ENCODE measurements at places on chromosomes 11 and 22.

DNA sequence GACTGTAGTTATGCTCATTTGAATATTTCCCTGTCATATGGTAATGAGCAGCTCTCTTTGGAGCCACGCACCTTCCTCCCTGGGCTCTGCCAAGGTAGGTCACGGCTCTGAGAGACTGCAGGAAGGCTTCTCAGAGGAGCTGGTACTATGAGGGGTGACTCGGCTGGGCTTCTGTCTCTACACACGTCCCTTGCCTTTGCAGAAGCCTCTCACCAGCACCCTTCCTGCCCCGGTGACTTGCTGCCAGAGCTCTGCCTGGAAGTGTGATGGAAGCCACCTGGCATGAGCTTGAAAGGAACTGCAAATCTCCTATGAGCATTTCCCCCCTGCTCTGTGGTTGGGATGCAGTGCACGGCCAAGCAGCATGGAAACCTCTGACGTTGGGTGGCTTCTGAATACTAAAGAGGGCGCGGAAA is 74.2 kb downstream of the KIRREL3 start:
- no peak for DNase-seq

- no peak for DNase-seq
Measured at GRCh38 chr22:36923131-36923788, 9.8 kb downstream of the CSF2RB start.

GRCh38 chr11:78313181-78313795 is 104.3 kb downstream of the GAB2 start:
- DNase-seq, result no peak

DNA sequence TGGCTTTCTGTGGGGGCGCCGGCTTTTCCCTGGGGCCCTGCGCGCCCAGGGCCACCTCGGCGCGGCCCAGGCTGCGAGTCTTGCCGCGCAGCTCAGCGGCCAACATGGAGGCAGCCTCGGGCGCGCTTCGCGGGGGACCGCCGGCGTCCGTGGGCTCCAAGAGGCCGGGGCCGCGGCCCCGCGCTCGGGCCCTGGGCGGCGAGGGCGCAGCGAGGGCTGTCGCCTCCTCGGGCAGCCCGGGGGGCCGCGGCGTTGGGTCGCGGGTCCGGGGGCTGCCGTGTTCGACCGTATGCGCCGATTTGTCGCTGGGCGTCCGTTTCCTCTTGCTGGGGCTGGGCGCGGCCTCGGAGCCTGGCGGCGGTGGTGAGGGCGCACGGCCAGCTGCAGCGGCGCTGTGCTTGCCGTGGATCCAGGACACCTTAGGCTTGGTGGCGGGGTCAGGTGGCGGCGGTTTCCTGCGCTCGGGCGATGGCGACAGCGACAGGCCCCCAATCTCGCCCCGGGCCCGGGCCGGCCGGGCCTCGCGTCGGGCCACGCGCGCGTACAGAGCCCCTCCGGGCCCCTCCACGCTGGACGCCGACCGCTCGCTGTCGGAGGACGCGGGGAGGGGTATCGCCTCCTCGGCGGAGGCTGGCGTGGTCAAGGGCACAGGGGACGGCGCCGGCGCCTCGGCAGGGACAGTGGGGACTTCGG is 11.9 kb downstream of the SCARF2 start:
- no peak for DNase-seq

DNA sequence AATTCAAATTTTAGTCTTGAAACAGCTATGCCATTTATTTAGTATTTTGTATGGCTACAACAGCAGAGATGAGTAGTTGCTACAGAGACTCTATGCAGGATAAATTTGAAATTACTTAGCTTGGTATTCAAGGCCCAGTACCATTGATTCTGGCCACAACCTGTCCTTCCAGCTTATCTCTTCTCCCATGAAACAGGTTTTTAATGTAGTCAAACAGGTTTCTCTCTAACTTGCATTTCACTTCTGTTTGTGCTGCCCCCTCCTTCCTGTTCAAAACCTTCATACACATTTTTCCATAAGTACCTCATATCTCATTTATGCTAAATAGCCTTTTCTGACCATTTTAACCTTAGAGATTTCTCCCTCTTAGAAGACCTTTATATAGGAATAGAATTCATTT is 3.3 kb downstream of the USP47 start:
- DNase-seq, result no peak

GRCh38 chr11:113730887-113731726 is 25.0 kb upstream of the TMPRSS5 start:
- DNase-seq, result no peak

DNA sequence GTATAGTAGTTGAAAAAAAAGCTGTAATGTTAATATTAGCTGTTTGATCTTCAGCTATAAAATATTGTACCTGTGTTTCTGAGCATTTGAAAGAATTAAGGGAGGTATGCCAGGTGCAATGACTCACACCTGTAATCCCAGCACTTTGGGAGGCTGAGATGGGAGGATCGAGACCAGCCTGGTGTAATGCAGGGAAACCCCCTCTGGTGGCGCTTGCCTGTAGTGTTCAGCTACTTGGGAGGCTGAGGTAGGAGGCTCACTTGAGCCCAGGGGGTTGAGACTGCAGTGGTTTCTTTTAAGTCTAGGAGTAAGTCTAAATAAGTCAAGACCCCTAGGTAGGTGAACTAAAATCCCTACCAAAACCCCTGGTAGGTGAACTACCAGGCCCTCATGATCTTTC is 37.1 kb downstream of the TAF1D start:
- no peak for DNase-seq

DNA sequence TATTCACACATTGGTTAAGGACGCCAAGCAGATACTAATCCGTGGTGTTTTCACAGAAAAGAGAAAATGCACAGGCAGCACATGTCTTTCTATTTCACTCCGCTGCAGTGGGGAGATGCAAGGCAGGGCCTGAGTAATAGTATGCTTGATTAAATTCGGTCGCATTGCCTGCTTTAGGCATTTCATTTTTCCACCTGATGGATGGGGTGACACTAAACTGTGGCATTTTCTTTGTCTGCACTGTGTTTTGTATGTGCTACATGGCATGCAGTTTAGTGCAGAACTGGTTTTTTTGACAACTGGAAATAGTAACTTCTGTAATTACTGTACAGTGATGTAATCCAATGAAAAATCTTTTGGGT is 94.9 kb downstream of the SLC17A6 start:
- no peak for DNase-seq

DNA sequence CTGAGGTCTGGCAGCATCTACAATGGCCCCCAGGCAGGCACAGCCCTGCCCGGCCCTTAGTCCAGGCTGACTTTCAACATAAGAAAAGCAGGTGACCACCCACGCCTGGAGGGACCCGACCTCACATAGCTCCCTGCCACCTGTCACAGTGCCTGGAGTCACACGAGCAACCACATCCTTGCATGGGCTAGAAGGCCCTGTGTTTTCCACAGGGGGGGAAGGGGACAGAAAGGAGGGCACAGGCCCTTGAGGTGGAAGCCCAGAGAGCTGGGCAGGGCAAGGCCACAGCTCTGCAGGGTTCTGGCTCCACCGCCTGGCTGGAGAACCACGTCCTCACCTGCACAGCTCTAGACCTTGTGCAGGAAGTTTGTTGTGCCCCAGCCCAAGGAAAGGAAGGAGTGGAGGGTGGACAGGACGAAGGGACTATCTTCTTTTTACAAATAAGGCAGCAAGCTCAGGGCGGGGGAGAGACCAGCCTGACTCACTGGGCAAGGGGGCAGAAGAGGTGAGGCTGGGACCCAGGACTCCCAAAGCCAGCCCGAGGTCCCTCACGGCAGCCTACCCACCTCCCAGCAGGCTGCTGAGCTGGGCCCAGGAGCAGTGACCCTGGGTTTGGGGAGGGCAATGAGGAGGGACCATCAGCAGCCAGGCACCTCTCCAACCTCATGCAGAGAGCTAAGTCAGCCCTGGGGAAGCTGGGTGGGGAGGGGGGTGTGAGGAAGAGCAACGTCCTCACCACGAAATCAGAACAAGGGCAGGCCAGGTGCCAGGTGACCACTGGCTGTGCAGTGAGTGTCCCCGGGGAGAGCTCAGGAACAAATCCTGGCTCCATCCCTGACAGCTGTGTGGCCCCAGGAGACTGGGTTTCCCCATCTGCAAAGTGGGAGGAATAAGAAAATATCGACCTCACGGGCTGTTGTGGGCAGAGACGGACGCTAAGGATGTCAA is 4.3 kb downstream of the C1QTNF6 start:
- no peak for DNase-seq

GRCh38 chr11:92225568-92226330 is 1.1 kb downstream of the FAT3 start:
- no peak for DNase-seq

DNA sequence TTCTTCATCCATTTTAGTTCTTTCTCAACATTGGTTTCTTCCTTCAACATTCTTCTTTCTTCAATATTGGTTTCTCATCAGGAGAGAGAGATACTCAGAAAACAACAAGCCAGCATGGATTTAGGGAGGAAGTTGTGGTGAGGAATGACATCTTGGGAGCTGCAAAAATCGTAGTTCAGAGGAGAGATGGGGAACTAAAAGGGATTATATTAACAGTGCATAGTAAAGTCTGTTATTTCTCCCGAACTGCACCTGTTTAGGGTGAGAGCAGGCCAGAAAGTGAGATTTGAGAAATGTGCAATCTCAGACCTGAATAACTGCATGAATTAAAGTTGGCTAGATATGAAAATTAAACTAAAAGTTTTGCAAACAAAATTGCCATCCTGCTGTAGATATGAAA is 94.5 kb downstream of the CASP12 start:
- no peak for DNase-seq

DNA sequence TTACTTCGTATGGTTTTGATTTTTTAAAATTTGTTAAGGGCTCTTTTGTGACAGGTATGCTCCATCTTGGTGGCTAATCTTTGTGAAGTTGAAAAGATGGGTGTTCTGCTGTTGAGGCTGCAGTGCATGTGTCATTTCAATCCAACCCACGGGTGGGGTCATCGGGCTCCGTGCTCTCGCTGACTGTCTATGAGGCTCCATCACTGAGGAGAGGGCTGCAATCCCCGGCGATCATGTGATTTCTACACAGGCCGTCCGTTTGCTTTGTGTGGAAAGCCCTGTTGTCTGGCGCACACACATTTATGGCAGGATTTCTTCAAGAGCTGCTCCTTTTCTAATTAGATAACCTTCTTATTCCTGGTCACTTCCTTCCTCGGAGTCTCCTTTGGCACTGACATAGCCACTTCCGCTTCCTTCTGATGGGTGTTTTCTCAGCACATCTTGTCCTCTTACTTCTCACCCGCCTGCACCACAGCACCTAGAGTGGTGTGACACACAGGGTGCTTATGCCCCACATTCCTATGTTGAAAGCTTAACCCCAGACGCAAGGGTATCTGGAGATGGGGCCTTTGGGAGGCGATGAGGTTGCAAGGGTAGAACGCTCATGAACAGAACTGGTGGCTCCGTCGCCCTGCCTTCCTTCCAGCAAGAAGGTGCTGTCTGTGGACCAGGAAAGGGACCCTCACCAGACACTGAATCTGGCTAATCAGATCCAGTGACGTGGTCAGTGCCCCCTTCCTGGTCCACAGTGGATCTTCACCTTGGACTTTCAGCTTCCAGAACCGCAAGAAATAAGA is 9.4 kb downstream of the MOB2 start:
- no peak for DNase-seq

DNA sequence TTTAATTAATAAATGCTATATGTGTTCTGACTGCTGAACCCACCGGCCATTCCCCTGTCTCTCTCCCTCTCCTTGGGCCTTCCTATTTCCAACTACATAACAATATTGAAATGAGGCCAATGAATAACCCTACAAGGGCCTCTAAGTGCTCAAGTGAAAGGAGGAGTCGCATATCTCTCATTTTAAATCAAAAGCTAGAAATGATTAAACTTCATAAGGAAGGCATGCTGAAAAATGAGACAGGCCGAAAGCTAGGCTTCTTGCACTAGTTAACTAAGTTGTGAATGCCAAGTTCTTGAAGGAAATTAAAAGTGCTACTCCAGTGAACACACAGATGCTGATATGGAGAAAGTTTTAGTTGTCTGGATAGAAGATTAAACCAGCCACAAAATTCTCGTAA is 109.2 kb downstream of the TSPAN18 start:
- no peak for DNase-seq

DNA sequence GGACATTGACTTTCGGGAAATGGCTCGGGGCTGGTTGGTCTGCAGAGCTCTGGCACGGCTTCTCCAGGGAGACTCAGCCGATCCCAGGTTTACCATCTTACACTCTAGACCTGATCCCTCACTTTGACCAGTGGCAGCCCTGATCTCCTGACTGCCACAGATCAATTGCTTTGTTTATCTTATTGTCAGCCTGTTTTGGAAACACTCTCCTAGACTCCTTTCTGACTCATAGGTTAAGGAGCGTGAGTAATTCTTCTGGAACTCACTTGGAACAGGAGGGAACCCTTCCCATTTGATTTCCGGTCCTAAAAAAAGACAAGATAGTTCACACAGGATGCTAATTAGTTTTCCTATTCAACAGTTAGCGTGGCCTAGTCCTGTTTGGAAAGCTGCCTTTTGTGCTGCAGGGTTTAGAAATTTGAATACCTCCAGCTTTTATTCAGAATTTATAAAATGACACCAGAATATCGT is 16.0 kb upstream of the BMAL1 start:
- no peak for DNase-seq

GRCh38 chr11:19891022-19891421 is 178.4 kb downstream of the NAV2 start:
- no peak for DNase-seq

- peak; percentile 89 for DNase-seq
Measured at GRCh38 chr11:1889224-1889930, 2.3 kb downstream of the PRR33 start.

GRCh38 chr22:48947636-48948035 is 880.0 kb downstream of the BRD1 start:
- DNase-seq, result no peak

DNA sequence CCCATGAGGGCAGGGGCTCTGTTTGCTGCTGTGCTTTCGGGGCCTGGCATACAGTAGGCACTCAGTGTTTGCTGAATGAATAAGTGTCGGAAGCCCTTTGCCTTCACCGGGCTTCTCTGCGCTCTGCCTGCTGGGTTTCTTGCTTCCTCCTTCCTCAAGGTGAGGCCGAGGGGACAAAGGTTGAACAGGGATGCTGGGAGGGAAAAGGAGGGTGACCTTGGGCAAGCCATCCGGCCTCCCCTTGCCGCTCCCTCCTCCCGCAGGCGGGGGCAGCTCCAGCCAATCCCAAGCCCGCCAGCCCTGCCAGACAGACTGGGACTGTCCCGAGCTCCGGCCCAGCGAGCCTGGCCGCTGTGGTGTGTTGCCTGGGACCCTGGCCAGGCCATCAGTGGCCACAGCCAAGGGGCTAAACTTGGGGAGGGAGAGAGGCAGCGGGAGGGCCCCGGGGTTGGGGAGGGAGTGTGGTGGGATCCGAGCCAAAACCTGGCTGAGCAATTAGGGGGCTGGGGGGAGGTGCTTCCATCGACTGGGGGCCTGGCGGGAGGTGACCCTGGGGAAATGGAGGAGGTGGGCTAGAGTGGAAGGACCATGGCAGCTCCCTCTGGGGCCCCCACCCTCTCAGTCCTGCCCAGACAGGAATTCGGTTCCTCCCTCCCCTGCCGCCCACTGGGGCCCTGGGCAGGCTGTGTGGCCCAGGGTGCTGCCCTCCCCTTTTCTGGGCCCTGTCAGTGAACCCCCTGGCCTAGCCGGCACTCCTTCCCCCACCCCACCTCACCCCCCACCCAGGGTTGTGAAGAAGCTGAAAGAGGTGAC is 3.4 kb upstream of the RCOR2 start:
- DNase-seq, result no peak
